ENCODE measurements at places on chromosomes 3 and 15.

DNA sequence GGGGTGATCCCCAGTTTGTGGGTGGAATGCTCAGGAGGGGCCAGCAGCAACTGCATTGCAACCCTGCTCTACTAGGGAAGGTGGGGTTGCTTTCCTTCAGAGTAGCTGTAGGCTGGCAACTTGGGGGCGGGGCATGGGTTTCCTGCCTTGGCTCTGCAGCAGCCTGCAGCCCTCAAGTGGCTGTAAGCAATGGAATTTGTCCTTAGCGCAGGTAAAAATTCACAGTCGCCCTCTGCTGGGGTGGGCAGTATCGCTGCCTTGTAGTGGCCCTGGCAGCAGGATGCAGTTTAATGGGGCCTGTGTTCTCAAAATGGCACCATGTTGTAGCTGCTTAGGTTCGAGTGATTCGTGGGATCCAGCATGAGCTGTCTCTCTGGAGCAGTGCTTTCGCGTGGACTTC, 29.8 kb downstream of the STT3B start:
- no peak for DNase-seq

DNA sequence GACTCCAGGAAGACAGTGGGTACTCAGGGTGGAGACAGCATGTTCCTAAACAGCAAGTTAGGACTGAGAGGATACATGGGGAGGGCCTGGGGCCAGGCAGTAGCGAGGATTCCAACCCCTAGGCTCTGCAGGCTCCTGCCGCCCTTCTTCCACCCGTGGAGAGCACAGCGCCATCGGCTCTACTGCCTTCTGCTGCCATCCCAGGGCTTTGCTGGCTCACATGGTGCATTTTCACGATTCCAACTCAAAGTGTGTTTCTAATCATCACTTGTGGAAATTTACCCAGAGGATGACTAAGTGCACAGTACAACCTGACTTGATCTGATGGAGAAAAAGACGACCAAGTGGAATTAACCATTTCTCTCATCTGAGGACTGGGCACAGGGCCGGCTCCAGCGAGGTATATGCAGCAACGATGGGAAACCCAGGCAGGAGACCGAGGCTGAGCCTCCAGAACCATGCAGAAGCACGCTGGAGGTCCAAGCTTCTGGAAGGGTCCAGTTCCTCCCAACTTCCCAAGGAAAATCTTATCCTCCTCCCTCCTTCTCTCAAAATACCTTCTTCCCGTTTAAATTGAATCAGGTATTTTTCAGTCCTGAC, 104.6 kb downstream of the LRIG1 start:
- DNase-seq: no peak

DNA sequence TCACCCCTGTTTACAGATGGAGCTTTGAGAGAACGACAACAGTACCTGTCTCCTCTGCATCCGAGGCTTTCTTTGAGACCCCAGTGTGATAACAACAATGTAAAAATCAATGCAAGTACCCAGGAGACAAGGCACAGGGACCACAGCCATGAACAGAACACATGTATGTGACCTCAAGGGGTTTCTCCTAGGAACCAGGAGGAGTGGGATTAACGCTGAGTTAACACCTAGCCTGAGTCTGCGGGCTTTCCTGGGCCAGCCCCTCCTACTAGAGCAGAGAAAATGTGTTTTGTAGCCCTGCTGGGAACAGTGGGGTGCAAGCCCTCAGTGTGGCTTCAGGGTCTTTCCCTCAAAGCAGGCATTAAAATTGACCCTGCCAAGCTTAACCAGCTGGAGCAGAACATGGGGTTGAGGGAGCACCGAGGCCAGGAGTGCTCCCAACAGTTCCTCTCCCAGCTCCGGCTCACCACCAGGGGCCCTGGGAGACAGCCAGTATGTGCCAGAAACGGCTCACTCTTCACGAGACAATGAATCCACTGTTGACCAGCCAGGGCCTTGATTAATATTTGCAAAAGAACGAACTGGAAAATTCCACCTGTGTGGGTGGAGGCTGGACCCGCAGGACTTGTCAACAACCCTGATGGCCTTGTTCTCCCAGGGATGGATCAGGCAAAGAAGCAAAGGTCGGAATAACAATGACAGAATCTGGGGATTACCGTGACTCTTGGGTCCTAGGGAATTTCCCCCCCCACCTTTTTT, 3.6 kb downstream of the CHDH start:
- no peak for DNase-seq

DNA sequence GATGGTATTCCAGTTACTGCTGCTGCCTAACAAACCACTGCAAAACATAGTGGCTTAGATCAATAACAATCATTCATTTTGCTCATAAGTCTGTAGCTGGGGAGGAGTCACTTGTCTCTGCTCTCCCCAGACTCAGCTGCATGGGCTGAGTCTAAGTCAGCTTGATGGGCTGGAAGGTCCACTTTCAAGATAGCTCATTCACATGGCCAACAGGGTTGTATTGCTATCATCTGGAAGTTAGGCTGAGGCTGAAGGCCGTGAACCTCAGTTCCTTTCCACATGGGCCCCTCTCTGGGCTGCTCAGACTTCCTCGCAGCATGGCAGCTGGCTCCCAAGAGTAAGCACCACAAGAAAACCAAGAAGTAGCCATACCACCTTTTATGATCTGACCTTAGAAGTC, 28.7 kb upstream of the BFSP2 start:
- DNase-seq: no peak
